ENCODE measurements at places on chromosomes 2 and 18. TPM values are rescaled to one million over a fixed set of nuclear protein-coding genes. Genes with fewer than 3 reads are reported as not detected.

Gene EPHA4
- total RNA-seq: 53.3 TPM

Gene TMEM17
- 0.42 TPM for total RNA-seq

Gene IL1RN
- total RNA-seq: 8.6 TPM

Gene CRYGD
- not detected for total RNA-seq

Gene APCDD1
- total RNA-seq: 75.8 TPM

Gene GAREM2
- total RNA-seq: 5.6 TPM

GRCh38 chr2:152400607-152401214 is 65.7 kb downstream of the FMNL2 start:
- DNase-seq: no peak
- H3K36me3 ChIP-seq: no peaks in the 10 kb centered on the region
- no peaks in the 10 kb centered on the region for H3K27me3 ChIP-seq
- H3K4me1 ChIP-seq: peaks cover 88% of the 10 kb centered on the region
- H3K4me3 ChIP-seq: no peak overlapping the region
- peak overlapping the region; percentile 57 for H3K27ac ChIP-seq

DNA sequence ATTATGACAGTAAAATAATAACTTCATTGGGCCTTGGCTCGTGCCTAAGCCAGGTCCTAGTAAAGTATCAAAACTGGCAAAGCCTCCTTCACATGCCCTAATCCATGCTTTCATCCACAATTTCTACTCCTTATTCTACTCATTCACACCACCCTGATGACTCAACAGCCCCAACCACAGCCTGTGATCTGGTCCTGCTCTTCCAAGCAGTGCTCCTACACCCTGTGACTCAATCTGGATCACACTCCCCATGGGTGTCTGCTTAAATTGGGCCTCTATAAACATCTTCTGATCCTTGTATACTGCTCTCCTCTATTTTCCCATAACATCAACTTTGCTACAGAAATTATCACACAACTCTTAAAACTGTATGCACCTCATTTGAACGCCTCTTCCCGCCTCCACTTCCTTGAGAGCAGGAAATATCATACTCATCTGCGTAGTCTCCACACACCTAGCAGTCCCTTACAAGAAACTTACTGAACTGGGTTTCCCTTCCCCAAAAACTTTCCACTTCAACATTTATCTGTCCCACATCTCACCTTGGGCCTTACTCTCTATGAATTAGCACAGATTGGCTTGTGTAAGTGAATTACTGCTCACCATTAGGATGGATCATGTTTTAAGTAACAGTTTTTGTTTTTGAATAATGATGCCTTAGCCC is 15.9 kb downstream of the GTF3C3 start:
- no peaks in the 10 kb centered on the region for H3K4me1 ChIP-seq
- H3K27me3 ChIP-seq: no peaks in the 10 kb centered on the region
- H3K4me3 ChIP-seq: no peak overlapping the region
- no peak overlapping the region for H3K27ac ChIP-seq
- DNase-seq: no peak

DNA sequence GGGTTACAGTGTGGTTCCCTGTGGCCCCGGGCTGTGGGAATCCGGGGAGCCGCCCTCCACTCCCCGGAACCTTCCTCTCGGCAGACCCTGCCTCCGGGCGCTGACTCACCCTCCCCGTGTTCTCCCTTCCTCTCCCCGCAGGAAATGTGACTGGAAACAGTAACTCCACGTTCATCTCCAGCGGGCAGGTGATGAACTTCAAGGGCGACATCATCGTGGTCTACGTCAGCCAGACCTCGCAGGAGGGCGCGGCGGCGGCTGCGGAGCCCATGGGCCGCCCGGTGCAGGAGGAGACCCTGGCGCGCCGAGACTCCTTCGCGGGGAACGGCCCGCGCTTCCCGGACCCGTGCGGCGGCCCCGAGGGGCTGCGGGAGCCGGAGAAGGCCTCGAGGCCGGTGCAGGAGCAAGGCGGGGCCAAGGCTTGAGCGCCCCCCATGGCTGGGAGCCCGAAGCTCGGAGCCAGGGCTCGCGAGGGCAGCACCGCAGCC is 59.5 kb downstream of the TNFRSF11A start:
- H3K27ac ChIP-seq: no peak overlapping the region
- no peaks in the 10 kb centered on the region for H3K27me3 ChIP-seq
- no peaks in the 10 kb centered on the region for H3K36me3 ChIP-seq
- no peak for DNase-seq
- H3K4me1 ChIP-seq: no peaks in the 10 kb centered on the region
- peak overlapping the region; percentile 20 for H3K4me3 ChIP-seq

DNA sequence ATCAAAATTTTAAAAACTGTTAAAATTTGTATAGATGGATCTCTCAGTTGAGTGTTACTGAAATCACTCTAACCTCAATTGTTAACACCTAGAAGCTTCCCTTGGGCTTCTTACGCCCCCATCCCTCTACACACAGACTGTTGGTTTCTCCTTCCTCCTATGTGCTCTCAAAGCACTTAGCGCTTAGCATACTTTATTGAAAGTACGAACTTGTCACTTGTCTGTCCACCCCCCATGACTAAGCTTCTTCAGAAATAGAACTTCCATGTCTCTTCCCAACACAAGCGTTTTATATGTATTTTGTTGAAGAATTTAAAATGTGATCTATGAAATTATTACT is 441 bp downstream of the MPHOSPH10 start:
- no peaks in the 10 kb centered on the region for H3K27me3 ChIP-seq
- H3K4me1 ChIP-seq: peaks cover 37% of the 10 kb centered on the region
- H3K27ac ChIP-seq: peak overlapping the region; percentile 94
- peak overlapping the region; percentile 98 for H3K4me3 ChIP-seq
- peaks cover 17% of the 10 kb centered on the region for H3K36me3 ChIP-seq

DNA sequence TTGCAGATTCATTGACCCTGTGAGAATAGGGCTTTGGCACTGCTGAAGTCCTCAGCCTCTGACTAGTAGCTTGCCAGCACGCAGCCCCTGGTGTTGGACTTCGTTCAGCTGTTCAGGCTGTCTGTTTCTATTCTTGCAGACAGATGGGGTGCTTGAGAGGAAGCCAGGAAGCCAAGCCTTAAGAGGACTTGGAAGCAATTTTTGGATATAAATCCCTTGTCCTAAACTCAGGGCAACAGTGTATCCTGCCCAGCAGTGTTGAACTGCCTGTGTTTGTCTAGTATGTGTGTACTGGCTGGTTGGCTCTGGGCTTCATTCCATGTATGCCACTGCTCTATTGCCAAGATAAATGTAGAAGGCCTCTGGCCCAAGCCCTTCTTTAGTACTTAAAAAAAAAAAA is 108.6 kb downstream of the COMMD1 start:
- peaks cover 10% of the 10 kb centered on the region for H3K4me1 ChIP-seq
- H3K36me3 ChIP-seq: no peaks in the 10 kb centered on the region
- H3K27me3 ChIP-seq: no peaks in the 10 kb centered on the region

- peaks cover 27% of the 10 kb centered on the region for H3K36me3 ChIP-seq
- DNase-seq: no peak
- H3K27ac ChIP-seq: no peak overlapping the region
These were observed 18.2 kb downstream of the LMAN1 start for GRCh38 chr18:59340817-59341216.

GRCh38 chr2:170087413-170087793 is 90.5 kb upstream of the MYO3B start:
- no peaks in the 10 kb centered on the region for H3K27me3 ChIP-seq
- H3K4me3 ChIP-seq: no peak overlapping the region
- H3K36me3 ChIP-seq: peaks cover 3% of the 10 kb centered on the region
- no peaks in the 10 kb centered on the region for H3K4me1 ChIP-seq
- no peak for DNase-seq

DNA sequence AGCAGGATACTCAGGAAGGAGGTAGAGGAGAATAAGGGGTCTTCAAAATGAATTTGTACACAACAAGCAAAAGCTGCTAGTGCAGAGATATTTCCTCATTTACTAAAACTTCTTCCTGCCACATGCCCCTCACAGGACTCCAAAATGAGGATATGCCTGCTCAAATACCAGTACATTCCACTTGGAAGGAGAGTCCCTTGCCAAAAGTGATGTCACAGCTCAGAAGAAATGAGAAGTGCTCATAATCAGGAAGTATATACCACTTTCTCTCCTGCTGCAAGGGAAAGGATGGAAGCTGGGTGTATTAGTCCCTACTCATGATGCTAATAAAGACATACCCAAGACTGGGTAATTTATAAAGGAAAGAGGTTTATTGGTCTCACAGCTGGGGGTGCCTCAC is 87.7 kb upstream of the FSHR start:
- H3K4me3 ChIP-seq: no peak overlapping the region
- H3K27me3 ChIP-seq: no peaks in the 10 kb centered on the region
- no peaks in the 10 kb centered on the region for H3K36me3 ChIP-seq
- DNase-seq: no peak
- no peak overlapping the region for H3K27ac ChIP-seq

DNA sequence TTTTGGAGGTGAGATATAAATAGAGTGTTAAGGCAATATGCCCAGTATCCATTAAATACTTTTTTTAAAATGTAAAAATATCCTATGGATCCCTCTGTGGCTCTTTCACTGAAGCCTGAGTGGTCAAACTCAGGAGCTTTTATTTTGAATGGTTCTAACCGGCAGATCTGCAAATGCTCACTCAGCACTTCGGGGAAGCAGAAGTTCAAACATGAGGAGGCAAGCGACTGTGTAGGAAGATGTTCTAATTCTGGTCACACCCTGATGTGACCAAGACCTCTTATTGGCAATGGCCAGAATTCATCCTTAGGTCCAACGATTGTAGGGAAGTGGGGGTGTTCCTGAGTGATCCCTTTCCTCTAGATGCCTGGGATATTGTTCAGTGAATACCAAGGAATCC is 168.8 kb downstream of the CDCA7 start:
- H3K4me3 ChIP-seq: no peak overlapping the region
- DNase-seq: no peak
- no peaks in the 10 kb centered on the region for H3K36me3 ChIP-seq
- no peaks in the 10 kb centered on the region for H3K27me3 ChIP-seq

DNA sequence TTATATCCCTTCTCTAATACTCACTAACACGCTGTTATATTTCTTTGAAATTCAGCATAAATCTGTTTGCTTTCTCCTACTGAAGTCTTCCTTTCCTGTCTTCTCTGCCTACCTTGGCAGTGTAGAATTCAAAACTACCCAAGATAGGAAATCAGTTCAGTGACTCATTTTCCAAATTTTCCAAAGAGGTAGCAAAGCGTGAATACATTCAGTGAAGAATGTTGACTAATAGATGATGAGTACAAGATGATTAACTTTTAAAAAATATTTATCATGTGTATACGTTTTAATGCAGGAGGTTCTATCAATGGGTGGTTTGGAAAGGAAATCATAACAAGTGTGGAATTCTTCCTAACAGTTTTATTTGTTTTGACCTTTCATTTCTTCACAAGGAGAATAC is 201.9 kb upstream of the SLC8A1 start:
- no peaks in the 10 kb centered on the region for H3K27me3 ChIP-seq
- no peak overlapping the region for H3K27ac ChIP-seq
- H3K4me3 ChIP-seq: no peak overlapping the region
- H3K4me1 ChIP-seq: no peaks in the 10 kb centered on the region
- no peaks in the 10 kb centered on the region for H3K36me3 ChIP-seq

- DNase-seq: no peak
- peaks cover 34% of the 10 kb centered on the region for H3K36me3 ChIP-seq
- no peak overlapping the region for H3K27ac ChIP-seq
- H3K4me1 ChIP-seq: peaks cover 12% of the 10 kb centered on the region
These were observed 3.9 kb downstream of the DNAJB2 start for GRCh38 chr2:219282943-219283581.

DNA sequence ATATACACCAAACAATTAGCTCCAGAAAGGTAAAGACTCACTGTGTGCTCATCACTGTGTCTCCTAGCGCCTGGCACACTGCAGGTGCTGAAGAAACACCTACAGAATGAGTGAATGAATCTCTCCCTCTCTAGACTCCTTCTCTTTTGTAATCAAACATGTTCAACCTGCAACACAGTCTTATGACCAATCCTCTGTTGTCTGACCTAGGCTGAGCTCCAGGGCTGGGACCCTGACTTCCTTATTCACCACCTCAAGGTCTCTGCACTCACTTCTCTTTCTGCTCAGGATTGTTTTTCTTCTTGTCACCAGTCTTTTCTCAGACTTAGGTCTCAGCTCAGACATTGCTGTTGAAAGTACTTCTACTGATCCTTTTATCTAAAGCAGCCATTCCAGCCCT is 9.8 kb downstream of the CKAP2L start:
- no peaks in the 10 kb centered on the region for H3K27me3 ChIP-seq
- H3K36me3 ChIP-seq: no peaks in the 10 kb centered on the region
- no peak overlapping the region for H3K4me3 ChIP-seq
- DNase-seq: no peak

DNA sequence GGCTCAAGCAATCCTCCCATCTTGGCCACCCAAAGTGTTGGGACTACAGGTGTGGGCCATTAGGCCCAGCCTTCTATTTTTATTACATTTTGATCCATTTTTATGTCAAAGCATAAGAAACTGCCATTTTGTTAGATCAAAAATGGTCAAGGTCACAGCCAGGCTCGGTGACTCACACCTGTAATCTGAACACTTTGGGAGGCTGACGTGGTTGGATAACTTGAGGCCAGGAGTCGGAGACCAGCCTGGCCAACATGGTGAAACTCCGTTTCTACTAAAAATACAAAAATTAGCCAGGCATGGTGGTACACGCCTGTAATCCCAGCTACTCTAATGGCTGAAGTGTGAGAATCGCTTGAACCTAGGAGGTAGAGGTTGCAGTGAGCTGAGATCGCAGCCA is 49.2 kb downstream of the EEF1B2 start:
- no peak overlapping the region for H3K4me3 ChIP-seq
- DNase-seq: no peak
- no peaks in the 10 kb centered on the region for H3K36me3 ChIP-seq
- no peak overlapping the region for H3K27ac ChIP-seq

Data from thoracic aorta (tissue), 2 donors.